ENCODE measurements at places on chromosomes 3 and 15.

DNA sequence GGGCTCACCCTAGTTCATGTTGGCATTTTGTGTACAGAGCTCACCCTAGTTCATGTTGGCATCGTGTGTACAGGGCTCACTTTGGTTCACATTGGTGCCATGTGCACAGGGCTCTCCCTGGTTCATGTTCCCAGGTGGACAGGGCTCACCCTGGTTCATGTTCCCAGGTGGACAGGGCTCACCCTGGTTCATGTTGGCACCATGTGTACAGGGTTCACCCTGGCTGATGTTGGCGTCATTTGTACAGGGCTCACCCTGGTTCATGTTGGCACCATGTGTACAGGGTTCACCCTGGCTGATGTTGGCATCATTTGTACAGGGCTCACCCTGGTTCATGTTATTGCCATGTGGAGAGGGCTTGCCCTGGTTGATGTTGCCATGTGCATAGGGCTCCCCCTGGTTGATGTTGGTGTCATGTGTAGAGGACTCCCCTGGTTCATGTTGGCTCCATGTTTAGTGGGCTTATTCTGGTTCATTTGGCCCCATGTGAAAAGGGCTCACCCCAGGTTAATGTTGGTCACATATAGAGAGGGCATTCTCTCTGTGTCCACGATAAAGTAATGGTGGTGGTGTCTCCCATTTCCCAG is 31.7 kb upstream of the NR2C2 start:
- DNase-seq, result no peak

DNA sequence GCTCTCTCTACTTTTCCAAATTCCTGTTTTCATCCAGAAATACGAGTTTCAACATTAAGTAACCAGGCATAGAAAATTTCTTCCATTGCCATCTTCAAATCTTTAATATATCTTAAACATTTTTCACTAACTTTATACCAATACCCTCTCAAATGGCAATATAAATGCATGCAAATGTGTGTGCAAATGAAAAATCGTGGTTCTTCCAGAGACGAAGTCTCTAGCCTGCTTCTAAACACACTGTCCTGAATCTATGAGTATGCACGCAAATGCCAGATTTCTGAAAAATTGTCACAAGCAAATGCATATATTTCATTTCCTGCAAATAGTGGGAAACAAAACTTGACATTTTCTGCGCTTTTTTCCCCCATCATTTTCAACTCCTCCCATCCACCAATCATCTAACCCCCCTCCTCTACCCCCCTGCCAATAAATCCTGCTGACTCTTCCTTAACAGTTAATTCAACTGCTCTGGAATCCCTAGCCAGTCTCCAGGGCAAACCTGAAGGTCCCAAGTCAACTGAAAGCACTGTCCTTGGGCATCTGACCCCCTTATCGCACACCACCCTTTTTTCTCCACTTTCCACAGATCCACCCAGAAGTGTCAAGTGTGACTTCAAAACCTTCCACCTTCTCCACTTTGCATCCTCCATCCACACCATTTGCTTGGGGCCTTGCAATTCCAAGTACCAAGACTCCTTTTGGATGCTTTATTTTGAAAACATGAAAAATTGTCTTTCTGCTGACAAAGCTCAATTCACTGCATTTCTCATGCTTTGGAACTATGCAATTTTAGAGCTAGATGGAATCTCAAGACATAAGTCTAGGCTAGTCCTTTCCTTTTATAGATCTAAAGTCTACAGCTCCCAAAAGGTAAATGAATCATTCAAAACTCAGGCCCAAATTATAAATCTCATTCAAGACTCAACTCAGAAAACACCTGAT is 144.7 kb downstream of the OSBPL10 start:
- DNase-seq, result no peak

DNA sequence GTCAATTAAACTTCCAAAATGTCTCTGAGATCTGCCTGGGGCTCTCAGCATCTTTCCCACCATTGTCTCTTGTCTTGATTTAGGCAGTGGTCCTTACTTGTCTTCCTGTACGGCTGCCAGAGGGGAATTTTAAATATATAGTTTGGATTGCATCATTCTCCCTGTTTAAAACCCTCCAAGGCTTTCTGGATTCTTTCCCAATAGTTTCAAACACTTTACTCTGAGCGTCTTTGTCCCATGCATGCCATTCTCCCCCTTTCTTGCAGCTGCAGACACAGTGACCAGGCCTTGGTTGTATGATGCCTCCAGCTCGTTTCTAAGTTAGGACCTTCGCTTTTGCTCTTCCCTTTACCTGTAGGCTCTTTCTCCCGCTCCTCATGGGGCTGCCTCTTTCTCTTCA is 323.3 kb upstream of the CTNNB1 start:
- no peak for DNase-seq

GRCh38 chr15:48570822-48571221 is 74.7 kb downstream of the FBN1 start:
- DNase-seq, result no peak

DNA sequence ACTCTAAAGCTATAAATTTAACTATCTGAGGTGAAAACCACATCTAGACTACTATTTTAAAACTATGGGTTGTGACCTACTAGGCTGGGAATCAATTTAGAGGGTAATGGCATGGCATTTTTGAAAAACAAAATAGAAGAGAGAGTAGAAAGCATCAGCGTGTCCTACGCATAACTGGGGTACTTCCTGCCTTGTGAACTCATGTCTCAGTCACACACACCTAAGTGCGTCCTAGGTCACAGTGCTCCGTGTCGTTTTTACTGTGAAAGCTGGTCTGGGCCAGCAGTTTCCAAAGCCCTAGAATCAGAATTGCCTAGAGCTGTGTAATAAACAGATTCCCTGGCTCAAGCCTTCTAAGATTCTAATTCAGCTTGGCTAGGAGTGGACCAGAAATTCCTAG is 32.3 kb downstream of the RFT1 start:
- no peak for DNase-seq

GRCh38 chr3:108215871-108216270 is 6.4 kb downstream of the IFT57 start:
- DNase-seq, result no peak

DNA sequence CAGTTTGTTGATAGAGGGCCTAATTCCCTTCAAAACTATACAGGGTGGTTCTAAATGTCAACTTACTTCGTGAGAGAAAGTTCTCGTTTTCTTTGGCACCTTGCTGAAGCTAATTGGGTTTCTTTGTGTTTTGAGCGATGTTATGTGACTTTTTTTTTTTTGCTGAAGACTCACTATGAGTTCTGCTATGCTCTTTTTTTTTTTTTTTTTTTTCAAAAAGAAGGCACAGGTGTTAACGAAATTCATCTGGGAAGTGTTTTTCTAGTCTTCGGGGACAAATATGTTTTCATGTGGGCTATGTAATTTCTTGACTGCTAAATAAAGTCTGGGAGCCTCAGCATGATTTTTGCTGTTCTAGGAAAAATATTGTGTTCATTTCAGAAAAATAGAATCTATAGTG is 81.5 kb downstream of the PEX5L start:
- DNase-seq, result no peak

- DNase-seq, result peak; percentile 72
These were observed 6.5 kb downstream of the CHD2 start for GRCh38 chr15:92906563-92907081.

DNA sequence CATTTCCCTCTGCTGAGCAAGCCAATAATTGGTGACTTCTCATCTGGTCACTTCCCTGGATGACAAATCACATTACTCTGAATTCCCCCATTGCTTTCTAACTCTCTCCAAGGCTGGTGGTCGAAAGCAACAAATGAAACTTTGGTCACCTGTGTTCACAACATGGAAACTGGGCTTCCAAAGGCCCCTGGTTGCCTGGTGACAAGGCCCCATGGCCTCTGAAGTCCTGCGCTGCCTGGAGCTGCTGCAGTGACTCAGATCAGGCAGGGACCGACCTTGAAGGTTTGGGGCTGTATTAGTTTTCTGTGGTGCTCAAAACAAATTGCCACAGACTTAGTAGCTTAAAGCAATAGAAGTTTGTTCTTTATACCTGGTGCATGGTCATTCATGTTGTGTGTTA is 345.3 kb downstream of the WDR72 start:
- no peak for DNase-seq

Measured in stimulated activated CD4-positive, alpha-beta T cell treated with anti-CD3 and anti-CD28 coated beads, Interleukin-1b, Interleukin-23, amount 100 ng/mL, for 48 hours (primary cell).